ENCODE measurements at places on chromosomes 3 and 15.
A peak's percentile ranks its signal among the peaks of the same experiment; 100 is the strongest.

DNA sequence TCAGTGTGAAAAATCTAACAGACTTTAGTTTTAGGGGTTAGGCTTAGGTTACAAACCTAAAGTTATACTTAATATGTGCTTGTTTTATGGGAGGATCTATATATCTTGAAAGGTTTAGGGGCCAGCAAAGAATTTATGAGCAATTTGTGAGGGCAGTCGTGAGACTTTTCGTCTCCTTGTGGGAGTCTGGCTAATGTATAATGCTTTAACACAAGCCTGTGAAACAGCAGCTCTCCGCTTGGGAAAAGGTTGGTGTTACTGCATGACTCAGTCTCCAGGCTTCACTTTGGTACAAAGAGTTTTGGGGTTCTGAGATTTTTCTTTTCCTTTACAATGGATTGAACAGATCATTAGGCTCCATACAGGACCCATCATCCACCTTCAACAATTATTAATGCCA, 79.0 kb upstream of the MFGE8 start:
- no peak for DNase-seq
- no peak overlapping the region for H3K4me3 ChIP-seq
- H3K4me1 ChIP-seq: no peaks in the 10 kb centered on the region
- no peak overlapping the region for H3K27ac ChIP-seq
- H3K27me3 ChIP-seq: no peaks in the 10 kb centered on the region

DNA sequence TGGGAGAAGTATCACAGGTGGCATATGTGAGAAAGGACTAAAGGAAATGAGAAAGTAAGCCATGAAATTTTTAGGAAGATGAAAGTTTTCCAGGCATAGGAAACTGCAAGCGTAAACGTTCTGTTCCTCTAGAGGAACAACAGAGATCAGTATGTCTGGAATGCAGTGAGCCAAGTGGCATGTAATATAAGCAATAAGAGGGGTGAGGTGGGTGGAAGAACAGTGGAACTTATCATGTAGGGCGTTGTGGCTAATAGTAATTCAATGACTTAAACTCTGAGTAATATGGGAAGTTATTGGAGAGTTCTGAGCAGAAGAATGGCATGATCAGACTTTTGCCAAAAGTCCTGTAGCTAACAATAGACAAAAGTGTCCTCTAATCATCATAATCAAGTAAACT, 902.9 kb downstream of the EPHA3 start:
- no peaks in the 10 kb centered on the region for H3K36me3 ChIP-seq
- H3K27ac ChIP-seq: no peak overlapping the region
- H3K27me3 ChIP-seq: no peaks in the 10 kb centered on the region
- H3K4me1 ChIP-seq: peaks cover 3% of the 10 kb centered on the region
- no peak overlapping the region for H3K4me3 ChIP-seq

DNA sequence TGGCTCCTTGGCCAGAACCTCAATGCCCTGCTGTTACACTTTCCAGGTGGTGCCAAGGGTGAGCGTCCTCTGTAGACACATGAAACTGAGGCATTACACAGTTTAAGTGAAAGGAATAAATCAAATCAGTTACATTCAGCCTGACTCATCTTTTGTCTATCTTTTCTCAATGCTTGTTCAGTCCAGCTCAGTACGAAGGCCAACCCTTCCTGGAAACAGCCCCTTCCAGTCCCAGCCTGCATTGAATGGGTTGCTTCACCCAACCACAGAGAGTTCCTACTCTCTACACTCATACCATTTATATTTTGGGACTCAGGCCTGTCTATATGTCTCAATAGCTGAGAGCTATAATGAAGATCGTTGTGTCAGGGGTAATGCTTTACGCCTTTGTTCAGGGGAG, 363.6 kb downstream of the RORA start:
- H3K36me3 ChIP-seq: no peaks in the 10 kb centered on the region
- H3K4me3 ChIP-seq: no peak overlapping the region
- no peak overlapping the region for H3K27ac ChIP-seq
- no peaks in the 10 kb centered on the region for H3K4me1 ChIP-seq
- DNase-seq: no peak

- no peak for DNase-seq
- no peaks in the 10 kb centered on the region for H3K36me3 ChIP-seq
- no peaks in the 10 kb centered on the region for H3K27me3 ChIP-seq
- H3K27ac ChIP-seq: no peak overlapping the region
- no peak overlapping the region for H3K4me3 ChIP-seq
Measured at GRCh38 chr3:194281306-194281705, 69.8 kb downstream of the CPN2 start.

DNA sequence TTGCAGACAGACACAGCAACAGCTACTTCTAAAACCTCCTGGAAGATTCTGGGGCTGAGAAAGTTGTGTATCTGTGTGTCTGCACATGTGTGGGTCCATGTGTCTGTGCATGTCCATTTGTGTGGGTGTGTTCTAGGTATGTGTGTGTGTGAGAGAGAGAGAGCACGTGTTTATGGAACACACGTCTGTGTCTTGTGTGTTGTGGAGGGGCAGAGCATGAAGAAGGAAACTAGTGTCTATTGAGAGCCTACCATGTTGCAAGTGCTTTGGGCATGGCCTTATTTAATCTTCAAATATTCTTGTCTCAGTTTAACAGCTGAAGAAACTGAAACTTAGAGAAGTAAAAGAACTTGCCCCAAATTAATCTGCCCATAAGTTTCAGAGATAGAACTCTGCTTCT, 327.5 kb downstream of the UACA start:
- no peak for DNase-seq
- no peak overlapping the region for H3K4me3 ChIP-seq
- H3K36me3 ChIP-seq: no peaks in the 10 kb centered on the region
- peak overlapping the region; percentile 89 for H3K27ac ChIP-seq
- H3K27me3 ChIP-seq: no peaks in the 10 kb centered on the region
- H3K4me1 ChIP-seq: peaks cover 73% of the 10 kb centered on the region

DNA sequence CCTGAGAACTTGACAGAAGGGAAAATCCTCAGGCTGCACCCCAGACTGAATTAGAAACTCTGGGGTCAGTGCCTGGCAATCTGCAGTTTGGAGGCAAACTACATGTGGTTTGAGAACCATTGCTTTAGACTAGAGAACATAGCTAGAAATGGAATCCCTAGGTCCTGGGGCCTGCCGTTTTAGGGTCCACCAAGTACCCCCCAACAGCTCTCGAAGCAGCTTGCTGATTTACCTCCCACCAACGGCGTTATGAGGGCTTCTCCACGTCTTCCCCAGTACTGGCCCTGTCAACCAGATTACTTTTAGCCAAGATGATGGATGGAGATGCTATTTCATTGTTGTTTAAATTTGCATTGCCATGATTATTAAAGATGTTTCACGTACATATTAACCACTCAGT, 272.5 kb downstream of the XXYLT1 start:
- no peaks in the 10 kb centered on the region for H3K4me1 ChIP-seq
- H3K4me3 ChIP-seq: no peak overlapping the region
- no peaks in the 10 kb centered on the region for H3K36me3 ChIP-seq
- H3K27ac ChIP-seq: no peak overlapping the region

GRCh38 chr15:42523331-42523730, 25.3 kb downstream of the LRRC57 start:
- H3K27me3 ChIP-seq: no peaks in the 10 kb centered on the region
- H3K4me1 ChIP-seq: no peaks in the 10 kb centered on the region
- no peak for DNase-seq
- no peak overlapping the region for H3K4me3 ChIP-seq

DNA sequence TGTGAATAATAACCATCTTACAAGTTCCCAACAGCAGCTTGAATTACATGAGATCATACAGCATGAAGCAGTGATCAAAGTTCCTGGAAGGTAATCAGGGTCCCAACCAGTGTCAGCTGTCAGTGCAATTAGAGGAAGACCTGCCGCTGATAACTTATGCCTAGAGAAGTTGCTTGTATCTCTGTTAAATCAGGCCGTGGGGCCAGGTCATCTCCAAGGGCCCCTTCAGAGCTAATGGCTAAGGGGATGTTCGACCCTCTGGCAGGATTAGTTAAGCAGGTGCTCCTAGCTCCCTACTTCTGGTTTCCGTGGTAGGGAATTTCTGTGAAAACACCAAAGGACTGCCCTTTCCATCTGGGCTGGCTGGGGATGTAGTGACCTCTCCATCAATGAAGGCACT, 251.0 kb downstream of the FAM43A start:
- DNase-seq: no peak
- H3K4me3 ChIP-seq: no peak overlapping the region
- H3K36me3 ChIP-seq: no peaks in the 10 kb centered on the region
- no peaks in the 10 kb centered on the region for H3K27me3 ChIP-seq
- H3K4me1 ChIP-seq: no peaks in the 10 kb centered on the region

DNA sequence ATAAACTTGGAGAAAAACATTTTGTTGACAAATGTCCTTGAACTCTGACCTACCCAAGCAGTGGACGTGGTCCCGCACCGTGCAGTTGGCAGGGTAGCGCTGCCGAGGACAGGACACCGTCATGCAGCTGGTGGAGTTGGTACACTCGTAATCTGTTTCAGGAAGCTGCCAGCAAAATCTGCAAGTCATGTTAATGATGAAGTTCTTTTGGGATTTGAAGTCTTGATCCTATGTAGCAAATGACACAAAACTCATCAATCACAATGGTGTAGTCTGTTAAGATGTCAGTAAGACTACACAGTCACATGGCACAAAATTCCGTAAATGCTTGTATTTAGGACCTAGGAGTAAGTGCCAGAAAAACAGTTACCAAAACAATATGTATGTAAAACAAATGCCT, 5.5 kb downstream of the TM2D3 start:
- peaks cover 51% of the 10 kb centered on the region for H3K4me1 ChIP-seq
- peaks cover 76% of the 10 kb centered on the region for H3K36me3 ChIP-seq

- no peak overlapping the region for H3K27ac ChIP-seq
- H3K4me3 ChIP-seq: no peak overlapping the region
- H3K4me1 ChIP-seq: no peaks in the 10 kb centered on the region
Measured at GRCh38 chr15:77839970-77840905, 207.5 kb upstream of the LINGO1 start.

GRCh38 chr15:31314380-31314779, 12.3 kb upstream of the KLF13 start:
- H3K4me3 ChIP-seq: no peak overlapping the region
- H3K27ac ChIP-seq: no peak overlapping the region
- H3K4me1 ChIP-seq: peaks cover 21% of the 10 kb centered on the region
- no peaks in the 10 kb centered on the region for H3K27me3 ChIP-seq

- H3K36me3 ChIP-seq: no peaks in the 10 kb centered on the region
- no peak overlapping the region for H3K27ac ChIP-seq
- no peak for DNase-seq
Measured at GRCh38 chr15:36605604-36606263, 26.3 kb downstream of the CDIN1 start.

- no peaks in the 10 kb centered on the region for H3K36me3 ChIP-seq
- no peak overlapping the region for H3K4me3 ChIP-seq
- no peaks in the 10 kb centered on the region for H3K27me3 ChIP-seq
- H3K27ac ChIP-seq: no peak overlapping the region
Measured at GRCh38 chr3:102457644-102458043, 22.8 kb downstream of the ZPLD1 start.

DNA sequence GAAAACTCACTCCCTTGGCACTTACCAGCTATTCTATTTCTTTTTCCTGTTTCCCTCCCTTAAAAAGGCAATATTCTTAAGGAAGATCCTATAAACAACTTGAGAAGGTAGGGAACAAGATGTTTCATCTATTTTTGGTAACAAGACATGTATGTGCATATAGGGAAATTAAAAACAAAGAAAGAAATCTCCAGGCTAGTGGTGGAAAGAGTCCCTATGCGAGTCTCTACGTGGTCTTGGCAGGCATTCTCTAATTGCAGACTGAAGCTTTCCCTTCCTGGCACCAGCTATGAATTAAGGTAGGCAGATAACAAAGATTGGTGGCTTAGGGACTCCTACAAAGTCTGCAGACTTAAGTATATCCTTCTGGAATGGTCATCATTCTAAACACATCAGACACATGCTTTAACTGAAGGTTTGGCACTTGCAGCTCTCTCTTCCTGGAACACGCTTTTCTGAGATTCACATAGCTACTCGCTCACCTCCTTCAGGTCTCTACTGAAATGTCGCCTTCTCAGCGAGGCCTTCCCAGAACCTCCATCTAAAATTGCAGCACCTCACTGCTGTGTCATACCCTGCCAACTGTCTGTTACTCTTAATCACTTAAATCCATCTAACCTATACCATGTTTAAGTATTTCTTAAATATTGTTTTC, 336.0 kb downstream of the VGLL3 start:
- H3K4me1 ChIP-seq: no peaks in the 10 kb centered on the region
- no peak overlapping the region for H3K27ac ChIP-seq
- no peak overlapping the region for H3K4me3 ChIP-seq
- no peaks in the 10 kb centered on the region for H3K36me3 ChIP-seq

DNA sequence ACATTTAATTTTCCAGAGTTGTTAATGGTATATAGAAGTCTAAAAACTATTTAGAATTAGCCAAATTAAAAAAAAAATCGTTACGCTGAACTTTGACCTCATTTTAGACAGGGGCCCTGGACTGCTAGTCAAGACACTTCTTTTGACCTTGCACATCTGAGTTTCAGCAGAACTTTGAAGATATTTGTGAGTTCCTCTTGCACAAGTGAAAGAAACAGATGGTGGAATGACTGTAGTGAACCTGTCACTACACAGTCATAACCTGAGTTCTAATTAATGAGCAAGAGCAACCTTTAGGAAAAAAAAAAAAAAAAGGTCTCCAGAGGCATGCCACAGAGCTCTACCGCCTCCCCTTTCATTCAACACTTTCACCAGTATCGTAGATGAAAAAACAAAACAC, 5.3 kb downstream of the MYO5C start:
- no peaks in the 10 kb centered on the region for H3K4me1 ChIP-seq
- H3K4me3 ChIP-seq: no peak overlapping the region
- no peak for DNase-seq
- no peaks in the 10 kb centered on the region for H3K36me3 ChIP-seq
- no peak overlapping the region for H3K27ac ChIP-seq

DNA sequence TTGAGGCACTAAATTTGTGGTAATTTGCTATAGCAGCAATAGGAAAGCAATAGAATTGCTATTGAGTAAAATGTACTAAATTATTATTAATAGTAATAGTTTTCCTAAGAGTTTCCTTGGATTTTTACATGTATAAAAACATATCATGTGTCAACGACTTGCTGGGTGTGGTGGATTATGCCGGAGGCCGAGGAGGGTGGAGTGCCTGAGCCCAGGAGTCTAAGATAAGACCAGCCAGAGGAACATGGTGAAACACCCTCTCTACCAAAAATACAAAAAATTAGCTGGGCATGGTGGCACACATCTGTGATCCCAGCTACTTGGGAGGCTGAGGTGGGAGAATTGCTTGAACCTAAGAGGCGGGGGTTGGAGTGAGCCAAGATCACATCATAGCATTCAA, 749.9 kb downstream of the TBL1XR1 start:
- H3K36me3 ChIP-seq: no peaks in the 10 kb centered on the region
- no peaks in the 10 kb centered on the region for H3K27me3 ChIP-seq
- no peak overlapping the region for H3K27ac ChIP-seq
- no peak overlapping the region for H3K4me3 ChIP-seq
- no peak for DNase-seq

- H3K27me3 ChIP-seq: no peaks in the 10 kb centered on the region
- H3K4me1 ChIP-seq: no peaks in the 10 kb centered on the region
- DNase-seq: peak; percentile 58
- H3K36me3 ChIP-seq: peaks cover 47% of the 10 kb centered on the region
- H3K27ac ChIP-seq: no peak overlapping the region
- no peak overlapping the region for H3K4me3 ChIP-seq
Measured at GRCh38 chr15:65101411-65101890, 13.5 kb downstream of the UBAP1L start.

All from DND-41 (cell line).